ENCODE measurements at places on chromosomes 4 and X.

DNA sequence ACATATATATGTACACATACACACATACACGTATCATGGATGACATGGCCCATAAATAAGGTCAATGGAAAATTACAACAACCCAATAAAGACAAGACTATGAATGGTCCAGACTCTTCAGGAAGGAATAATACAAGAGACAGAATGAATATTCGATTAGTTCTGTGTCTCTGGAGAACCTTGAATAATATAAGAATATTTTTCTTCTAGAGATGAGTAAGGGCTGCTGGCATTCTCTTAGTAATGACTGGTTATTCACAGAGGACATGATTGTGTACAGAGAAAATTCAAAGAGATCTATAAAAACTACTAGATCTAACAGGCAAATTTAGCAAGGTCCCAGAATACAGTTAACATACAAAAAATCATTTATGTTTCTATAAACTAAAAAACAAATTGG lies 23.3 kb downstream of the SPIN4 start:
- DNase-seq = no peak

- DNase-seq = no peak
These were observed 305.7 kb downstream of the INPP4B start for GRCh38 chr4:142540483-142540804.

DNA sequence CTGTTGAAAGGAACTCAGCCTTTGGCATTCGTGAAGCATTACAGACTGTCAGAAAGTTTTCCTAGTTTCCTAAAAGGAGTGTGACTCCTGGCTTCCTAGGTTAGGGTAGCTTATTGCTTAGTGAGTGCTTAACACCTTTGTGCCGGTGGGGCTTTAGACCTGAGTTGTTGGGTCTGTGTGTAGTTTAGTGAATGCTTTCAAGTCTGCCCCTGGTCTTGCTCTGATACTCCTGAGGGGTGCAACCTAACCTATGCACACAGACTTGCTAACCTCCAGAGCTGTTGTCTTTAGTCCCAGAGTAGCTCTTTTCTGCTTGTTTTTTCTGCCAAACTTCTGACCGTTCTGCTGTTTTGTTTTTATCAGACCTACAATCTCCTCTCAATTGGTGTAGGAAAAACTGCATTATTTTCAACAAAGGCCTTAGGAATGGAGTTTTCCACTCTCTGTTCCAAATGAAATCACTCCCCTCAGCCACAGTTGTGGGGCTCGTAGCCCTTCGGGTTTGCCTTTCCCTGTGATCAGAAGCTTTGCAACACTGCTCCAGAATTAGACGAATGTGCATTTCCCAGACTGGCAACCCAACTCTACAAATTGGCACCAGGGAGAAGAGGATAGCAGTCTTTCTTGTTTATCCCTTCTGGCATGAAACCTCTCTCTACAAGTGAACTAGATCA lies 1399.1 kb upstream of the PCDH7 start:
- no peak for DNase-seq

GRCh38 chr4:110472583-110473329 lies 3.2 kb upstream of the ENPEP start:
- DNase-seq = no peak

DNA sequence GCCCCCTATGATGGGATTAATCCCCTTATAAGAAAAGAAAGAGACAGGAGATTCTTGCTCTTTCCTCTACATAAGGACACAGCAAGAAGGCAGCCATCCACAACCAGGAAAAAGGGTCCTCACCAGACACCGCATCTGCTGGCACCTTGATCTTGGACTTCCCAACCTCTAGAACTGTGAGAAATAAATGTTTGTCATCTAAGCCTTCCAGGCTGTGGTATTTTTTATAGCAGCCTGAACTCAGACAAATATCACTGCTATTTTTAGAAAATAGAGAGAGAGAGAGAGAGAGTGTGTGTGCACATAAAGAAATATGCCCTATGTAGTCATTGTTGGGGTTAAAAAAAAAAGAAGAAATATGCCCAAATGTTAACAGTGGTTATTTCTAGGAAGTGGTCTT lies 104.2 kb downstream of the PAPSS1 start:
- no peak for DNase-seq

DNA sequence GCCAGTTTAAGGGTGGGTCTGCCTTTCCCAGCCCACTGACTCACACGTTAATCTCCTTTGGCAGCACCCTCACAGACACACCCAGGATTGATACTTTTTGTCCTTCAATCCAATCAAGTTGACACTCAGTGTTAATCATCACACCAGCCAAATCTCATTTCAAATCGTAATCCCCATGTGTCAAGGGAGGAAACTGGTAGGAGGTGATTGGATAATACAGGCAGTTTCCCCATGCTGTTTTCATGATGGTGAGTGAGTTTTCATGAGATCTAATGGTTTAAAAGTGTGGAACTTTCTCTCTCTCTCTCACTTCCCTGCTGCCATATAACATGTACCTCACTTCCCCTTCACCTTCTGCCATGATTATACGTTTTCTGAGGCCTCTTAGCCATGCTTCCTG lies 647.2 kb upstream of the FRG1 start:
- no peak for DNase-seq

- DNase-seq = peak; percentile 52
These were observed 797 bp downstream of the PKD2 start for GRCh38 chr4:88008122-88008742.

GRCh38 chrX:38558686-38559085 lies 2.7 kb upstream of the TSPAN7 start:
- peak; percentile 38 for DNase-seq

DNA sequence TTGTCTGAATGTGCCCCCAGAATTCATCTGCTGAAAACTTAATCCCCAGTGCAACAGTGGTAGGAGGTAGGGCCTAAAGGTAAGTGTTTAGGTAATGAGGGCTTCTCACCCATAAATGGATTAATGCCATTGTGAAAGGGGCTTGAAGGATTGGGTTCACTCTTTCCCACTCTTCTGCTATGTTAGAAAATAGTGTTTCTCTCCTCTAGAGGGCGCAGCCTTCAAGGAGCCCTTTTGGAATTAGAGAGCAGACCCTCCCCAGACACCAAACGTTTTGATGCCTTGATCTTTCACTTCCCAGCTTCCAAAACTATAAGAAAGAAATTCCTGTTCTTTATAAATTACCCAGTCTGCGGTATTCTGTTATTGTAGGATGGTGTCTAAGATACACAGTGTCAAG lies 706.4 kb downstream of the SMARCA1 start:
- no peak for DNase-seq

DNA sequence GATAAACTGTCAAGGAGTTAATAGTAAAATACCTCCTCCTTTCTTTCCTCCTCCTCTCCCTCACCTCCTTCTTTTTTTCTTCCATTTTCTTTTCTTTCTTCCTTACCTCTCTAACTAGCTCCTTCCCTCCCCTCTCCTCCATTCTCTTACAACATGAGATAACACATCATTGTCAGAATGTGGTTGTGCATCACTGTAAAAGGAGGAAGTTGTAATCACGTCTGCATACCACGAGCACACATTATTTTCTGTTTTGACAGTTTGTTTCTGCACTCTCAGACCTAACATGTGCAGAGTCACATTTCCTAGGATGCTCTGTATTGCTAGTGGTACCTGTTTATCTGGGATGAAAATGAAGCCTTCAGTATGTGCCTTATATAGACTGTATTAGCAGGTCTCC lies 9.1 kb downstream of the SLIT2 start:
- no peak for DNase-seq

GRCh38 chrX:41802958-41803357 lies 79.0 kb downstream of the GPR82 start:
- no peak for DNase-seq

DNA sequence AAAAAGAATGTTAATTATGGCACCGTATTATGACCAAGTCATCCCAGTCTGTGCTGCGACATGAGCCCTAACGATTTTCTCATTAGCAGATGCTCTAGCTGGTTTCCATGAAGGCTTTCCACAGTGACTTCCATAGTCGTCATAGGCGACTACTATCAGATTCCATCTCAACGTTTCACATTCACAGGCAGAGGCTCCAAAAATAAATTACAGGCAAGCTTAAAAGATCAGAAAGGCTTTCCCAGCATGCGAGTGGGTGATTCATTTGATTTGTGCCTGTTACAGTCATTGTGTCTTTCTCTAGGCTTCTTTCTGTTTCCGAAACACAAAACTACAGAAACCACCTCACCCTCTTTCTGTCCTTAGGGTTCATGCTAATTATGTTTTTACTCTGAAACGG lies 43.2 kb downstream of the PALLD start:
- DNase-seq = no peak

- no peak for DNase-seq
These were observed 72.5 kb downstream of the ADRA2C start for GRCh38 chr4:3838437-3839380.

- DNase-seq = no peak
These were observed 382.9 kb downstream of the RPA4 start for GRCh38 chrX:97266406-97267121.

GRCh38 chrX:9784332-9784731 lies 1.9 kb upstream of the SHROOM2 start:
- no peak for DNase-seq

DNA sequence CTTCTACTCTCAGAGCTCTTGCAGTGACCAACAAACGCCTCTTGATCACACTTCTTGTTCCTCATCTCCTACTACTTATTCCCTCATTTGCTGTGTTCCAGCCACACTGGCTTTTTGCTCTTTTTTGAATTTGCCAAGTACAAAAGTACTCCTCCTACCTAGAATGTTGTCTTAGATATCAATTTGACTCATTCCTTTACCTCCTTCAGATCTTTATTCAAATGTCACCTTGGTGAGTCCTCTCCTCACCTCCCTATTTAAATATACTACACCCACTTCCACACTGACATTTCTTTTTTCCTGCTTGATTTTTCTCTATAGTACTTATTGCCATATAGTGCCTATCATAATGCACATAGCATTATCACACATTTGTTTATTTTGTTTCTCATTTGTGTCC lies 6.2 kb upstream of the DCAF4L1 start:
- DNase-seq = no peak

GRCh38 chrX:149462849-149463248 lies 42.3 kb downstream of the IDS start:
- DNase-seq = no peak

Data from RWPE1 (cell line).